Pulmonary artery endothelial cell (primary cell): ENCODE measurements at places on chromosomes 16 and 17.

GRCh38 chr17:4584917-4585637 lies 748 bp downstream of the SMTNL2 start:
- no peak for DNase-seq

- DNase-seq: no peak
These were observed 126.0 kb upstream of the GOT2 start for GRCh38 chr16:58859958-58860669.

- DNase-seq: no peak
These were observed 105.8 kb downstream of the ADCY9 start for GRCh38 chr16:4010225-4011158.

DNA sequence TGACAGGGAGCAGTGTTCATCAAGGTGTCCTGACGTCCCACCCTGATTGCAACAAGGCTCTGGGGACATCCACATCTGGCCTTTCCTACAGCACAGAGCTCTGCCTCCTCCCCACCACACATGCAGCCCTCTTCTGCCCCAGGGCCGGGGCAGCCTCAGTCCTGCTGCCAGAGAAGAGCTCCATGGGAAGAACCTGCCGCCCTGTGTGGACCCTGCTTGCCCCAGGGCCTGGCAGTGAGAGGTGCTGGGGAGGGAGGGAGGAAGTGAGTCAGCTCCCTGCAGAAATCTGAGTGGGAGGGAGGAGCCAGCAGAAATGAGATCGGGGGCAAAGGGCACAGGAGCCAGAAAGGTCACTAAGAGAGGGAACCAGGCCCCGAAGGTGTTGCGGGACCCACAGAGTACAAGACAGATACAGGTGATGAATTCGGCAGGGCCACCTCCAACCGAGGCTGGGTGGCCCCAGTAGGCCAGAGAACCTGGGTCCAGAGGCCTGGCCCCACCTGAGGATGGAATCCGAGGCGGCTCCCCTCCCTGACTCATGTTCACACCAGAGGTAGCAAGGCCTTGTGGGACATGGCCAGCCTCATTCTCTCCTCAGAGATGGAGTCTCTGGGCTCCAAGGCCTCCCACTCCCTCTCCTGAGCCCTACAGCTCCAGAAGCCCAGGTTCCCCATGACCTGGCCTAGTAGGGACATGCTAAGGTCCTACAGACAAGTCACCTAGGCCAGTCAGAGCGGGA lies 24.8 kb downstream of the MYO18A start:
- DNase-seq: no peak

GRCh38 chr17:29180788-29181160 lies 576 bp upstream of the MYO18A start:
- no peak for DNase-seq

DNA sequence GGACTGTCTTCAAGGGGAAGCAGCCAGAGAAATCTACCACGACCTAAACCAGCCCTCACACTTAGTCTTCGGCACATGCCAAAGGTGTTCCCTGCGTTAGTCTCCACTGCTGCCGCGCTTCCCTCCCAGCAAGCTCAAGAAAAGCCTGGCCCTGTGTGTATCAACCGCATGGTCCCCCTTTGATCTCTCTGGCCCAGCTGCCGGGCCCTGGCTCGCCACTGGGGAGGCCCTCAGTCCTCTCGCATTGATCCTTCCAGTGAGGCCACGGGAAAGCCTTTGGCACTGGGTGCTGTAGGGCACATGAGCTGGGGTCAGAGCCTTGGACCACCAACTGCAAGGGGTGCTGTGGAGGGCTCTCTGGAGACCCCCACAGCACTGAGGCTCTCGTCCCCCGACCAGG lies 29.6 kb upstream of the KLHDC4 start:
- no peak for DNase-seq

DNA sequence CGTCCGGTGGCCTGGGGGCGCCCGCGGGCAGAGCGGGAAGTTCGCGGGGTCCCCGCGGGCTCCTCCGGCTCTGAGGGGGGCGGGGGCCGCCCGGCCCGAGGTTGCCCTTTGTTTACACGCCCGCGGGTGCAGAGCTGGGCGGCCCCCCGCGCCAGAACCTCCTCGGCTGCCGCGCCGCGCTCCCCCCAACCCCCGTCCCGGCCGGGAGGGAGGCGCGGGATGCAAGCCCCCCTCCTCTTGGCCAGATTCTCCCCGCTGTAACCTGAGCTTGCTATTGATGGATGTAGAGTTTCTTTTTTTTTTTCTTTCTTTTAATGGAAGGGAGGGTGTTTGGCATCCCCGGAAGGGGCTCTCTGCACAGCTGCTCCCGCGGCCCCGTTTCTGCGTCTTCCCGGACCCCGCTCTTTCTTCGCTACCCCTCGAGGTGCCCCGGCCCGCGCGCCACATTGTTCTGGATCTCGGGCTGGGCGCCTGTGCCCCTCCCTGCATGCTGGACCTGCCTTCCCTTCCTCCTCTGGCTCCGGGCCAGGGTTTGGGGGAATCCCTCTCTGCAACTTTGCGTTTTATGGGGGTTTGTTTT lies 646 bp downstream of the CBX2 start:
- DNase-seq: no peak

- DNase-seq: no peak
These were observed 148.1 kb downstream of the AXIN2 start for GRCh38 chr17:65413390-65413789.

GRCh38 chr17:77203436-77203835 lies 62.7 kb downstream of the SEC14L1 start:
- no peak for DNase-seq

DNA sequence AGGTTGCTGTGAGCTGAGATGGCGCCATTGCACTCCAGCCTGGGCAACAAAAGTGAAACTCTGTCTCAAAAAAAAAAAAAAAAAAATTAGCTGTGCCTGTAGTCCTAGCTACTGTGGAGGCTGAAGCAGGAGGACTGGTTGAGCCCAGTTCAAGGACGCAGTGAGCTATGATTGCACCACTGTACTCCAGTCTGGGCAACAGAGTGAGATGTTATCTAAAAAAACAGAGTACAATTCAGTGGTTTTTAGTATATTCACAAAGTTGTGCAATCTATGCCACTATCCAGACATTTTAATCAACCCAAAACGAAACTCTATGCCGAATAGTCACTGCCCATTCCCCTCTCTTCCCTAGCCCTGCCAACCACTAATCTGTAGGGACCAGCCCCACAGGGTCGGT lies 25.1 kb downstream of the C16orf54 start:
- DNase-seq: no peak
